ENCODE measurements at places on chromosomes 1 and 21. TPM values are rescaled to one million over a fixed set of nuclear protein-coding genes. Genes with fewer than 3 reads are reported as not detected.

Gene C1orf167
- 3.9 TPM for total RNA-seq

Gene LCE1A
- not detected for total RNA-seq

Gene ITGB2
- 78.9 TPM for total RNA-seq

Gene SEMA4A
- total RNA-seq: 196 TPM

Gene KPRP
- total RNA-seq: not detected

All from OCI-LY7 (cell line).